ENCODE measurements at places on chromosomes 4 and X.

GRCh38 chrX:141989134-141989533 is 85.4 kb downstream of the MAGEC1 start:
- DNase-seq = peak; percentile 3

- DNase-seq = peak; percentile 39
Observed at GRCh38 chr4:40736910-40737309, 12.8 kb upstream of the NSUN7 start.

GRCh38 chr4:74624351-74625151 is 169.8 kb downstream of the BTC start:
- DNase-seq = peak; percentile 86

GRCh38 chrX:38116706-38117105 is 104.0 kb downstream of the SRPX start:
- no peak for DNase-seq

GRCh38 chr4:62528874-62529273 is 1328.7 kb downstream of the ADGRL3 start:
- DNase-seq = no peak

GRCh38 chr4:169222761-169223160 is 48.0 kb downstream of the SH3RF1 start:
- DNase-seq = no peak
